ENCODE measurements at places on chromosomes 12 and 14.
A peak's percentile ranks its signal among the peaks of the same experiment; 100 is the strongest.

- DNase-seq: peak; percentile 25
Measured at GRCh38 chr14:101216366-101217079, 313.0 kb upstream of the RTL1 start.

DNA sequence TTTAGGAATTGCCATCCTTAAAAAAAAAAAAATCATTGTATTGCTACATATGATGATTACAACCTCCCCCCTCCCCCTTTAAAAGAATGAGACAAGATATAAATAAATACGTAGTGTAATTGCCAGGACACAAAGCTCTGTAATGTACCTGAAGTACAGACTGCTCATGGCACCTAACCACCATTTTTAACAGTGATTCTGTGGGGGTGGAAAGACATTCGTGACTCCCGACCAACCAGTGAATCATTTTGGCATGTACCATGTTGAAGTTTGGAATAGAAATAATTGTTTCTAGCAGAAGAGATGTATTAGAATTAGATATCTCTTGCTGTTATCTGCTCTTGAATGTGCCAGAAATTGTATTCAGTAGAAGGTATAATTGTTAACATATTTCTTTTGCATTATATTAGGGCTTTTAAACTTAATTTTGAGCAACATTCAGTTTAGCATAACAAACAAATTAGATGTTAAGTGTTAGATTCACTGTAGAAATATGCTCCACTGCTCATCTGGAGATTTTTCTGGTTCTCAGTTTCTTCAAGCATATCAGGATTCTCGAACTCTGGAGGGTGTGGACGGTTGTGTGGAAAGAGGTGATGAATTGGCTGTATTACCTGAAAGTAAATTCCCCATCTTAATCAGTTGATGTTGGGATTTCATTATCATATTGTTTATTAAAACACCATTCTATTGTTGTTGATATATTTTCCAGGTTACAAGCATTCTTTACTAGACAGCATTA, 31.1 kb downstream of the FRS2 start:
- DNase-seq: no peak

- DNase-seq: no peak
Measured at GRCh38 chr14:32726516-32726915, 212.2 kb upstream of the NPAS3 start.

- no peak for DNase-seq
Measured at GRCh38 chr14:68598621-68599447, 194.0 kb downstream of the ZFP36L1 start.

GRCh38 chr12:130335517-130336392, 1.9 kb upstream of the PIWIL1 start:
- DNase-seq: no peak

DNA sequence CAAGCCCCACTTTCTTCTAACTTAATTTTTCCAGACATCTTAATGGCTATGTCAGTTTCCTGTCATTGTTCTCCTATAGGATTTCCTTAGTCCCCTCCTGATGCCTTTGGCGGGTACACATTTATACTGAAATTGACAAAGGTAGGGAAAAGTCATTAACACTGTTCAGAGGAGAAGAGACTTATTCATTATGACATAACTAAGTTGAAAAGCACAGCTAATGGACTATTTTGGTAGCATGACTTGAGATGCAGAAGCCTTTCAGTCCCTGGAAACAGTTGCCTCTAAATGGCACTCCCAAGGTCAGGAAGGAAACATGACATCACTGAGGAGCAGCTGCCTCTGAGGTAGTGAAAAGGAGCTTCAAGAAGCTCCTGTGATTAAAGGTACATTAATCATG, 317.5 kb upstream of the KITLG start:
- no peak for DNase-seq

DNA sequence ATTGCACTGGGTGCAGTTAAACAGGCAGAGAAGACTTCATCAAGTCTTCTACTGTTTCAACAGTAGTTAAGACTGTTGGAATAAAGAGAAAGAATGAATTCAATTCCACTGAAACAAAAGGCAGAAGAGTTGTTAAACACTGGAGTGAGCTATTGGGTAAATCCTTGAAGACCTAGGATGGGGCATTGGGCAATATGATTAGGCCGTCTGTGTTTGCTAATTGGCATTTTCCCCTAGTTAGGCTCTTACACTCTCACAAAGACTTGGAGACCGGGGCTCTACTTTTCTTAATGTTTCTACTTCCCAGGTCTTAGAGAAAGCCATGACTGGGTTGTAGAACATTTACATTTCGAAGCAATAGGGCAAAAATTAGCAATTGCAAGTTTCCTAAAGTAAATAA, 402.1 kb downstream of the NAV3 start:
- DNase-seq: no peak

DNA sequence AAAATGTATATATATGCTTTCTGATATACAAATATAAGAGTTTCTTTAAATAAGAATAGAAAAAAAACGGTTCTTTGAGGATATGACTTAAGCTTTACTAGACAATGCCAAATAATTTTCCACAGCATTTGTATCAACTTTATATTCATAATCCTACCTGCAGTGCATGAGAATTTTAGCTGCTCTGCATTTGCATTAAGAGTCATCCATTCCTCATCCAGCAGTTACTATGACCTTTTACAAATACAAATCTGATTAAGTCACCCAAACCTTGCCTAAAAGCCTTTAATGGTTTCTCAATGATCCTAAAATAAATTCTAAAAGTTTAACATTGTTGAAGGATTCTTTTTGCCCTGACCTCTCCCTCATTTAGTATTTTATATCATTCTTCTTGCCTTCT, 116.5 kb downstream of the MGAT4C start:
- no peak for DNase-seq

GRCh38 chr14:68076451-68076850, 256.9 kb downstream of the RAD51B start:
- DNase-seq: no peak

DNA sequence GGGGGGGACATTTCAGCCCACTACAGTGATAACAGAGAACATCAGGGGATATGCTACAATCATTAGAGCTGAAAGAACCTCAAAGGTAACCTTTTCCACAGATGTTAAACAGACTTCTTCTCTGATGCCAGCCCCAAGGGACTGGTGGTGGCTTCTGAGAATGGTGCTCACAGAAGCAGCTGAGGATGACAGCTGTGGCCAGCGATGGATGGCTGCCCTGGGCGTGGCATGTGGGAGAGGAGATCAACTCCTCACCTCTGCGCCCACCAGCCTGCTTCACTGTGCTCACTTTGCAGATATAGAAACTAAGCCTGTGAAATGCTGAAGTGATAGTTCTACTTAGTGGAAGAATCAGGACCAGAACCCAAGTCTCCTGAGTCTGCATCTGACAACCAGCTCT, 33.0 kb downstream of the FOXN3 start:
- no peak for DNase-seq

GRCh38 chr12:126768517-126768916, 1498.5 kb upstream of the TMEM132C start:
- no peak for DNase-seq

DNA sequence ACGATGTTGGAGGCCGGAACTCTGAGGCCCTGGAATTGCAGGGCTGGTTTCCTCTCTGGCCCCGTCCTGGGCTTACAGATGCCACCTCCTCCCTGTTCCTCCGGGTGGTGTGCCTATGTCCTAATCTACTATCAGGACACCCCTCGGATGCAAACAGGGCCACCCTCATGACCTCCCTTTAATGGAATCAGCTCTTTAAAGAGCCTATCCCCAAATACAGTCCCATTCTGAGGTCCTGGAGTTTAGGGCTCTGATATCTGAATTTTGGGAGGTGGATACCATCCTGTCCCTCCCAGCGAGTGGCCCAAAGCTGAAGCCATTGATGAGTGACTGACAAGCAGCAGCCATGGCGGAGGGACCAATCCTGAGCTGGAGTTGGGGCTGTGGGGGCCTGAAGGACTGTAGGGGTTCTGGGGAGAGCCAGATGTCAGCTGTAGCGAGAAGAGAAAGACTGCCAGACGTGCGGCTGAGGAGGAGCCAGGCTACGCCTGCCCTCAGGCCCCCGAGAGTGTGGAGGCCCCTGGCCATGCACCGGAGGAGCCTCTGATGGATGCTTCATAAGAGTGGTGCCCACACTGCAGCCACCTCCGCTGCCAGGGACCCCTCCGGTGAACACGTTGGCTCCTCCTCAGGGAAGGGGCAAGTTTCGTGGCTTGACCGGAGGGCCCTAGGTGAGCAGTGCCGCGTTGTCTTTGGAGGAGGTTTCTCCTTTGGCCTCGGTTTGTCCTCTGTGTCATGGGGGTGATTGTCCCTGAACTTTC, 100.2 kb downstream of the KIF26A start:
- DNase-seq: peak; percentile 23

GRCh38 chr14:65937079-65937959, 524.8 kb downstream of the FUT8 start:
- no peak for DNase-seq

- no peak for DNase-seq
Measured at GRCh38 chr12:130281153-130281799, 56.4 kb upstream of the PIWIL1 start.

GRCh38 chr12:49208146-49208545, 19.3 kb upstream of the TUBA1A start:
- no peak for DNase-seq

DNA sequence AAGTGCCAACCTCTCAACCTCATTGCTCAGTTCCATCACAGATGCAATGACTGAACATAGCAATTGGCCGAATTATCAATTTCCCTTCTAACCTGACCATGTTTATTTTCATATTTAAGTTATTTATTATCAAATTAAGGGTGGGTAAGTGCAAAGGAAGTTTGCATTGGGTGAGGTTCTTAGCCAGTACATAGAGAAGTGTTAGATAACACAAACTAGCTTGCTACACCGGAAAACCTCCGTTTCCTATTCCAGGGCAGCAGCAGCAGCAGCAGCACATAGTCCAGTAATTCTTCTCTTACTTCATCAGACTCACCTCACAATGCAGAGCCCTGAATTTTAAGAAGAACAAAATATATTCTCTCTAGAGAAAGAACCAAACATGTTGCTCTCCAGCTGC, 200.5 kb upstream of the OR4E1 start:
- no peak for DNase-seq

DNA sequence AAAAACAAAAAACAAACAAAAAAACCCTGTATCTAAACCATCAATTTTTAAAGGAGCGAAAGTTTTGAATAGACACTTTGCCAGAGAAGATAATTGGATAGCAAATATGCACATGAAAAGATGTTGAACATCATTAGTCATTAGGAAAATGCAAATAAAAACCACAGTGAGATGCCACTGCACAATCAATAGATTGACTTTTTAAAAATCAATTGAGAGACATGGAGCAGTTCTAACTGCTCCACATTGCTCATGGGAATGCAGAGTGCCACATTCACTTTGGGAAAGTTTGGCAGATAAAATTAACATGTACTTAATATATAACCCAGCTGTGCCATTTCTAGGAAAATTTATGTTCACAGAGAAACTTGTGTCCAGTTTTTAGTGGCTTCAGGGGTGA, 12.7 kb downstream of the EIF2S1 start:
- DNase-seq: no peak

GRCh38 chr12:117507548-117507947, 146.1 kb upstream of the NOS1 start:
- DNase-seq: no peak

DNA sequence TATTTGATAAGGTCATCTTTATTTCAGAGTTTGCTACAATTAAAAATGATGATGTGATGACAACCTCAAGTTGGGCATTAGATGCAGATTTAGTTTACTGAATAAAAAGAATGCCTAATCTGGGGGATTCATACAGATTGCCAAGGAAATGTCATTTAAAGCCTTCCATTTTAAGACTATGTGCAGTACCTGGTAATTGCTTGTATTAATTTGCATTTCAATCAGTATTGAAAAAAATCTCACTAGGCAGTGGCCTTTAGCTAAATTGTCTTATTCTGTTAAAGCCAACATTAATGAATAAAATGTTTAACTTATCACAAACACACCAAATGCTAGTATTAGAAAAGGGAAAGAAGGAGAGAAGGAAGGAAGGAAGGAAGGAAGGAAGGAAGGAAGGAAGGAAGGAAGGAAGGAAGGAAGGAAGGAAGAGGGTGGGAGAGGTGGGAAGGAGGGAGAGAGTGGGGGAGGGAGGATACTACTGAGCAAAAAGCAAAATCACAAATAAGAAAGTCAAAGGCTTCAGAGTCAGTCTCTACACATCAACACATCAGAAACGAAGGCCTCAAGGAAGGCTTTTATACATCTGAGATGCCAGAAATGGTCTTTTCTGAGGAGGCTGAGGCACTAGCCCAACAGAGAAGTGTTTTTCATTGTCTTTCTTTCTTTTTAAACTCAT, 271.1 kb upstream of the CLEC14A start:
- no peak for DNase-seq

DNA sequence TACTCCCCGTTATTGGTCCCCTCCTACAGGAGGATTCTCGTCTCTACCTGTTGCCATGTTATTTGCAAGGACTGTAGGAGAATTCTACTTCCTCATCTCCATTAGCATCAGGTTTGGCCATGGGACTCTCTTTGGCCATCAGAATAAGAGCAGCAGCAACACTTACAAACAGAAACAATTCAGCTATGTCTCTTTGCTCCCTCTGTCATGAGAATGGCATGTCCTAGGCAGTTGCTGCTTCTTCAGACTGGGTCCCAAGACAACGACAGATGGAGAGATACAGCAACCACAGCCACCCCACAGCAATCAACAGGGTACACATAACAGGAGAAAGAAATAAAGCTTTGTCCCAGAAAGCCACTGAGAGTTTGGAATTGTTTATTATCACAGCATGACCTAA, 19.7 kb downstream of the SLC41A2 start:
- no peak for DNase-seq

DNA sequence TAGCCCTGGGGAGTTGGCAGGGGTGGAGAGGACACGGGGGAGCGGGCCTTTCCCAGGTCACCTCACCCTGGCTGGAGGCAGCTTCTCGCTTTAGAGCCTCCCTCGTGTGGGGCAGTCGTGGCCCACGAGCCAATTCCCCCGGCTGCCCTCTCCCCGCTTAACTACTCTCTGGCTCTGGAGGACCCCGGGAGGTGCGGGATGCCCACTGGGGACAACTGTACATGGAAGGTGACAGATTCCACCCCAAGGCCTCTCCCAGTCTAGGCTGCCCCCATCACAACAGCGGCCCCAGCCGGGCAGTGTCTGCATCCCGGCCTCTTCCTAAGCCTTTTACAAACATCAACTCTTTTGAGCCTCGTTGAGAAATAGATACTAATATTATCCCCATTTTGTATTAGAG, 78.1 kb downstream of the KIF26A start:
- no peak for DNase-seq

- no peak for DNase-seq
Measured at GRCh38 chr14:91806716-91807115, 60.6 kb downstream of the TC2N start.

DNA sequence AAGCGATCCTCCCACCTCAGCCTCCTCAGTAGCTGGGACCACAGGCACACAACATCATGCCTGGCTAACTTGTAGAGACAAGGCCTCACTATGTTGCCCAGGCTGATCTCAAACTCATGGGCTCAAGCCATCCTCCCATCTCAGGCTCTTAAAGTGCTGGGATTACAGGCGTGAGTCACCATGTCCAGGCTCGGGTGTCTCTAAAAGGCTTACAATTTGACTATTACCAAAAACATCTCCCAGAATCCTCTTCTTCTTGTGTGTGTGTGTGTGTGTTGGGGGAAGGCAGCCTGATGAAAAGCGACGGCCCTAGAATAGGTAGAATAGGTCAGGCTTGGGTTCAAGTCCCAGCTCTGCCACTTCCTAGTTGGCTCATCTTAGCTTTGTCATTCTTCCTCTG, 16.8 kb downstream of the MSI1 start:
- DNase-seq: no peak

GRCh38 chr14:104559028-104559803, 20.3 kb upstream of the C14orf180 start:
- no peak for DNase-seq

GRCh38 chr14:23237772-23238594, at the start of gene RNF212B:
TSS of gene RNF212B (plus strand) at chr14:23237936. CDS start at chr14:23240346, 2,410 bp downstream.
- peak; percentile 91 for DNase-seq

Data from left forelimb (tissue), 1 donor.